ENCODE measurements at places on chromosomes 7 and 10.

GRCh38 chr7:39910108-39910869, 39.8 kb upstream of the CDK13 start:
- DNase-seq, result no peak

DNA sequence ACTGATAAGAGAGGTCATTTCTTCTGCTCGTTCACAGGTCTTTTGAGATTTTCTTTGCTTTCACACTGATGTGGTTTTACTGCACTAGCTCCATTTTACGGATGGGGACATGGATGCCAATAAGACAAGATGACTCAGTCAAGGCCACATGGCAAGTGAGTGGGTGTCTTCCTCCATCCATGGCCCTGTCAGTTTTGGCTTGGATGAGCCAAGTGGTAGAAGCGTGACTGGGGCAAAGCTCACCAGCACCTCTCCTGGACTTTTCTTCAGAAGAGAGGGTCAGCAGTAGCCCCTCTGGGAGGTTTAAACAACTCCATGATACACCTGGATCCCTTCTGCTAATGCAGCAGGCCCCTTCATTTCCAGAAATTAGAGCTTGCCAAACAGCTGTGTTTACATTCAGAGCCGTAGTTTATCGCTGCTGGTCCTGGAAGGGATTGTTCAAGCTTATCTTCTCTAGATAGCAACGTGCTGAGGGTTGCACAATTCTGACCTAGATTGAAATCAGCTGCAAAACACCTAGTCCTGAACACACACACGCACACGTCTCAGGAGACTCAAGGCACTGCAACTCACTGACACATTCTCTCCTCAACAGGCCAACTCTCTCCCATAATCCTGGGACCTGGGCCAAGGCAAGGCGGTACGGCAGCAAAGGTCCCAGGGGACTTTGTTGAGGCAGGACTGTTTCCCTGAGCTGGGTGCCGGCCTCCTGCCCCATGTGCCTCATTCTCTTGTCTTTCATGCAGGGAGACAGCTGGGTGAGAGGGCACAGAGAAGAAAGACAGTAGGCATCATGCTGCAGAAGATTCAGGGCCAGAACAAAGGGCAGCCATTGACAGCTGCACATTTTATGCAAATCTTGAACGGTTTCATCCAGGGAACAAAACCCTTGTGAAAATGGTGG, 14.2 kb upstream of the PDCD4 start:
- no peak for DNase-seq

GRCh38 chr10:77824908-77825307, 101.6 kb downstream of the DLG5 start:
- no peak for DNase-seq

GRCh38 chr7:83798489-83798888, 149.6 kb upstream of the SEMA3E start:
- no peak for DNase-seq

DNA sequence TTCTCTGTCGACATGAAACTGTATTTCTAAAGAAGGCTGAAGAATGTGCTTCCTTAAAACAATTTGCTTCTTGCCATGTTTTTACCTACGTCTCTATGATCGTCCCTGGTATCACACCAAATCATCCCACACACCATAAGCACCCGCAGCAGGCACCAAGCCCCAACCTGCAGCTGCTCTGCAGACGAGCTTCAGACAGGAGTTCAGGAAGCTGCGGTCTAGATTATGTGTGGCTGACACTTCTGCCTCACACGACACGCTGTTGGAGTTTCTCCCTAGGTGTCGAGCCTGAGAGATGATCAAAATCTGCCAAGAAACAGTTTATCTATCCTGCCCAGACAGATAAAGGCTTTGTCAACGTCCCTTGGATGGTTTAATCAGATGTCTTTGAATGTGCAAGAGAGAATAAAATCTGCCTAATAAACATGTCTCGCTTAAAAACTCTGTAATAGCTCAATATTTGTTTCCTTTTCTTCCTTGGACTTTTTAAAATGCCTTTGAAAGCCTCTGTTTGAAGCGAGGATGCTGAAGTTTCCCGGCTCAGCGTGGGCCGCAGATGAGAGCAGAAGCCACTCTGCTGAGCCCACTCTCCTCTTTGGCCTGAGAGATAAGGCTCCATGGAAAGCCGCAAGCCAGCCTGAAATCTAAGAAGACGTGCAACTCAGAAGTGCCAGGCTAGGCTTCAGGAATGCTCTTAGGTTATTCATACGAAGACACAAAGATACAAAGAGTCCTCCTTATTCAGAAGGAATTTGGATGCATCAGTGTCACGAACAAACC, 158.3 kb upstream of the PFKP start:
- DNase-seq, result no peak

DNA sequence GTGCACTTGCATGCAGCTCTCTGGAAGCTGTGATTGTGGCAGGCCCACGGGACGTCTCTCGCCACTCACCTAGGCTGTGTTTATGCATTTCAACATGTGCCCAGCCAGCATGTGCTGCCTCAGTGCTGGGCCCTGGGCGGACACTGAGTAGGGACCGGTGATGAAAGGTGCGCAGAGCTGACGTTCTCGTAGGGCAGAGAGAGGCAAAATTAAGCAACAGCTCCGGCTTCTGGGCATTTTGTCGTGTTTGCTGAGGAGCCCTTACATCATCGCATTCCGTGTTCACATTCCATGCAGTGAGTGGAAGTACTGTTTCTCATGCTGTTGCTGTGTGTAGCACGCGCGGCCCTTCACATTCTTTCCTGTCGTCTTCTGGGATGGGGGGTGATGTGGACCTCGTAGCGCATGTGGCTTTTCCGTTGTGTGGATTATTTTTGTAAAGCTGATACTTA, 50.5 kb downstream of the PRF1 start:
- no peak for DNase-seq

DNA sequence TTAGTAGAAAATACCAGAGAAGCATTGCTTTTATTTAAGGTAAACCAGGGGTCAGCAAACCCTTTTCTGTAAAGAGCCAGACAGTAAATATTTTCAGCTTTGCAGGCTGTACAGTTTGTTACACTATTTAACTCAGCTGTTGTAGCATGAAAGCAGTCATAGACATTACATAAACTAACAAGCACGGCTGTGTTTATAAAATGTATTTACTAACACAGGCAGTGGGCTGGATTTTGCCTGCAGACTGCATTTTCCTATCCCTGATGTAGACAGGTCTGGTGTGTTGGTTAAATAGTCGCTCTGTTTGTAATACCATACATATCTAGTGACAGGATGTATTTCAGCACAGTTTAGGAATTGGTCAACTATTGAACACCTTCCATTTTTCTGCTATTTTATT, 129.3 kb downstream of the ST7 start:
- no peak for DNase-seq

DNA sequence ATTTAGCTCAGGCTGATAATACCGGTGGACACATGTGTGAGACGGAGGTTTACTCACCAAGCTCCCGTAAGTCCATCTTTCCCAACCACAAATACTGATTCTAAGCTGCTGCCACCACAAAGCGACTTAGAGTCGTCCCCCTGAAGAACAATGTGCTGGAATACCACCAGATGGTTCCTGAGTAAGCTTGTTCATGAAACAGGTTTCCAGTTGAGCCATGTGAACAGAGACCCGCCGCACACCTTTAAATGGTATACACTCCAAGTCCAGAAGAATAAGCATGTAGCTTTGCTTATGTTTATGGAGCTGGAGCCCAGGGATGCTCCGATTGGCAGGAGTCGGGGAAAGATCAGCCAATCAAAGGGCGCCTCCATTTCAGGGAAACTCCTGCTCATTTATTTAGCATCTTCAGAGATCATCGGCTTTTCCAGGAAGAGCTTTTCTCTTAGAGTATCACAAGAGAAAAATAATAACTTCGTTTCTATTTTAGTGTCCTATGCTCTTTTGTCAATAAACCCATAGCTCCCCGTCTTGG, 261.6 kb upstream of the AOAH start:
- DNase-seq, result no peak

DNA sequence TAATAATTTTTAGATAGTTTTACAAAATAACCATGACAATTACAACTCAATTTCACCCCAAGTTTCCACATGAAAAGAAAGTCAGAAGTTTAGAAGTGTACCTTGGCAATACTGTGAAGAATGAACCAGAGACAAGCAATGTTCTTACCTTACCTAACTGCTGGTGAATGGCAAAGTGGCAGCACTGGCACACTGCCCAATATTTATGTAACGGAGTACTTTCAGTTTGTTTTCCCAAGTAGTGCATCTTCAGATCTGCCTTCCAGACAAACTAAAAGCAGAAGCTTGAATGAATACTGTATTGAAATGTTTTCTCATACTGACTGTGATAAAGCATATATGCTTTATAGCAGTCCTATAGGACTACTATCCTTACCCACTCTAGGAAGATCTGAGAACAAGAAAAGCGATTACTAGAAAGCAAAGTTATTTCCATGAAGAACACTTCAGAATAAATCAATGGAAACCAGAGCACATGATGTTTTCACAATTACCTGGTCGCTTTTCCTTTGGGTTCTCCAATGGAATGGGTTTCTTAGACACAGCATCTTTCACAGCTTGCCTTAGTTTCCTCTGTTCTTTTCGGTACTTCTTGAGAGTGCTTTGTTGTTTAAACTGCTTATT, 1.5 kb downstream of the NOC3L start:
- DNase-seq, result no peak

- no peak for DNase-seq
Observed at GRCh38 chr10:127526161-127526560, 22.9 kb upstream of the NPS start.

DNA sequence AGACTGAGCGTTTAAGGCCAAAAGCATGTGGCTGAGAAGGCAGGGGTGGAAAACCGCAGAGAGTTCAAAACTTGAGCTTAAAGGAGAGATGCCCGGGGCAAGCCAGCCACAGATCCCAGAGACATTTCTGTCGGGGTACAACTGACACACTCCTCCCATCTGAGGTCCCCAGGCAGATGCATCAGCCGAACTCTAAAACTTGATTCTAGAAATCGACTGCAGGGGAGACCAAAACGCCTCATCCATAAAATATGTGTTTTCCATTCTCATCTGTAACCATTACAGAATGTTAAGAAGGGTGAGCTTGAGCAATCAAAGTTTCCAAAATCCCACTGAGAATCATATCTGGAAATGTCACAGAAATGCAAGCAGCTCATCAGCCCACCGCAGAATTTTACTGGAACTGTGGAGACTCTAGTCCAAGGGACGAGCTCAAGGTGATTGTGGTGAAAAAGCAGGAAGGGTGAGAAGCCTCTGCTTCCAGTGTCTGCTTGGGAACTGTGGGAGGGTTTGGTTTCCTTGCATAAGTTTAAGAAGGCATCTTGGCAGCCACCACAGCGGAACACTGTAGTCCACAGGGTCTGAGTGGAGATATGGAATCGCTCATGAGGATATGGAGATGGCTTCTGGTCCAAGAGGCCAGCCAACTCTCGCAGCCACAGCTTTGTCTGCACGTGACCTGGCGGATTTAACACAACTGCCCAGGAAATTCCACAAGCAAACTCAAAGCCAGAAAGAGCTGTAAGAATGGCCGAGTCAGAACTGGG, 249.2 kb downstream of the SFMBT2 start:
- peak; percentile 13 for DNase-seq

- DNase-seq, result no peak
Observed at GRCh38 chr7:7178081-7178480, 4.3 kb upstream of the C1GALT1 start.

DNA sequence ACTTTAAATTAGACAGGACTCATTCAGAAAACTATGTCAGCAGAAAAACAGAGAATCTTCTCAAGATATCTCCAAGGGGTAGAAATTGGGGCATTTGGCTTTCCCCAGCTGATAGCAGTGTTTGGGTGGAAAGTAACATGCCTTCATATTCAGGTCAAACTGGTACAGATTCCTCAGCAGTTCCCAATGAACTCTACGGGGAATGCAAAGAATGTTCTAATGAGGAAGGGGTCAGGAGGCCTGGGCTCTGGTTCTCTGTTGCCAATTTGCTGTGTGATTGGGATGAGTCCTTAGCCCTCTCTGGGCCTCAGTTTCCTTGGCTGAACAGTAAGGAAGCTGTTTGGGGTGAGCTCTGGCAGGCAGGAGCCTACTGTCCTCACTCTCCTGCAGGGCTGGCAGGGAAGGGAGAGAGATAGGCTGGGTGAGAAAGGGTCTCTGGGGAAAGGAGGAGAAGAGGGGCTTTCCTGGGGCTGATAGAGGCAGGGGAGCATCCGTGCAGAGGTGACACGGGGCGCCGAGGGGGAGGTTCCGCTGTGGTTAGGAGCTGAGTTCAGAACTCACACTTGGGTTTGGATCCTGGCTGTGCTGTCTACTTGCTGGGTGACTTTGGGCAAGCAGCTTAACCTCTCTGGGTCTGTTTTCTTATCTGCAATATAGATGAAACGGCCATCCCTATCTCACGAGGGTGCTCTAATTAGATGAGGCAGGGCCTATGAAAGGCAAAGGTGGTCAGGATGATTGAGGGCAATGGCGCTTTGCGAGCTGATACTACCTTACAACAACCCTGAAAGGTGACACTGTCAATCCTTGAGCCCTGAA, 45.1 kb downstream of the SPOCK2 start:
- DNase-seq, result no peak

DNA sequence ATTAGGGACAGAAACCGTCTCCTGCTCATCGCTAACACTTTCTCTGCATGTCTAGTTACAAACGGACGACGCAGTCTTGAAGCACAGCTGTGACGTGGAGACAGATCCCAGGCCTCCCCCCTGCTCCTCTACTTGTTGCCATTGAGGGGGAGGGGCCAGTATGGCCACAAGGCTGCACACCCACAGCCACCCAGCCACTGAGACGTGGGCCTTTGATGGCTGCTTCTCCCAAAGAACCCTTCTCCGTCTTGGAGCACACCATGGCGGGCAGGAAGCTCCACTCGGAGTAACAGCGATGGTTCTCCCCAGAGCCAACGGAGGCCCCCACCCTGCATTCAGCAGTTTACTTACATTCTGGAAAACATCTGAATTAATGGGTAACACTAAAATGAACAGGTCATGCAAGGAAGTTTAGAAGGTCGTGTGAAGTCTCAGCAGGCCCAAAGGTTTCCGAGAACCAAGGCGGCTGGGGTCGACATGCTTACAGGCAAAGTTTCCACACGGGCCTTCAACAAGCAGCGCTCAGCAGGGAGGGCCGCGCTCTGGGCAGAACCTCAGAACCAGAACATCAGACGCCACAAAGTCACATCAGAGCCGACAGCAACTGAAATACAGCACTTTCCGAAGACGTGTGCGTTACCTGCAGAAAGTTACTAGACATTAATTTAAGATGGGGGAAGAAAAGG, 169.6 kb downstream of the DIP2C start:
- DNase-seq, result no peak

DNA sequence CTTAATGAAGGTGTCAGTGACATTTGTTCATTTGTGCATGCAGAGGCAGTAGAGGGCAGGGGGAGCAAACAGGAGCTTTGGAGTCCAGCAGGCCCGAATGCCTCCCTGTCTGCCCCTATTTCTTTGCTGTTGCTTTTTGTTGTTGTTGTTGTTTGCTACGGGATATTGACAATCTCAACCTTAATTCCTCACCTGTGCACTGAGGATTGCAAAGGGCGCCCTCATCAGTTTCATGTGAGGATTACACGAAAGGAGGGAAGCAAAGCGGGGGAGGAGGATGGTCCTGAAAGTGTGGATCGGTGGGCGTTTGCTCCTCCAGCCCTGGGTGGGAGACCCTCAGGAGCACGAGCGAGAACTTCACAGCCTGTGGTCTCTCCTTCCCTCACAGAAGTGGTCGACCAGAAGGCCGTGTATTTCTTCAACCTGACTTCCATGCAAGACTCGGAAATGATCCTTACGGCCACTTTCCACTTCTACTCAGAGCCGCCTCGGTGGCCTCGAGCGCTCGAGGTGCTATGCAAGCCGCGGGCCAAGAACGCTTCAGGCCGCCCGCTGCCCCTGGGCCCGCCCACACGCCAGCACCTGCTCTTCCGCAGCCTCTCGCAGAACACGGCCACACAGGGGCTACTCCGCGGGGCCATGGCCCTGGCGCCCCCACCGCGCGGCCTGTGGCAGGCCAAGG, 9.6 kb downstream of the GDF10 start:
- no peak for DNase-seq

Measured in right renal pelvis (tissue), 4 donors.